ENCODE measurements at places on chromosomes 1 and 21.

DNA sequence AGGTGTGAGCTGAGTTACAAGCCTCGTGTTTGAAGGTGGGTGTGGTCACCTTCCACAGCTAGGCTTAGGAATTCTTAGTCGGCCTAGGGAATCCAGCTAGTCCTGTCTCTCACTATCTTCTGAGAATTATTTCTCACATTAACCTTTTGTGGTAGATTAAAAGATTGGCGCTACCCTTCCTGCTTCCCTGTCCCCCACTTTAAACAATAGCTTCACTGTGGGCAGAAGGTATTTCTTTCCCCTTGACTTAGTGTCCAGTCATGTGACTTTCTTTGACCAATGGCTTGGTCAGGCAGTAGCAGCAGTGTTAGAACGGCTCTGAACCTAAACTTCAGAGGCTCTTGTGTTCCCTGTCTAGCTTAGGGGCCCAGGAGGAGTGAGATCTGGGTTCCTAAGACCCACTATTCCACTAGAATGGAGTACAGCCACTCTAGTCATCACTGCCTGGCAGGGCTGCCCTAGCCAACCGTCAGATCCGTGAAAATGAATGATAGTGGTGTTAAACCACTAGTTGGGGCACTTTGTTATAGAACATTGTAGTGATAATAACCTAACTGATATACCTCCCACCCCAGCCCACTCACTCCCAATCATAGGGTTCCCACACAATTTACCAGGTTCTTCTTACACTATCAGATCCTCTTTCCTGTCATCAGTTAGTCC, 13.9 kb upstream of the C1orf141 start:
- DNase-seq = no peak

GRCh38 chr1:9853249-9853595, 29.5 kb upstream of the CLSTN1 start:
- no peak for DNase-seq

DNA sequence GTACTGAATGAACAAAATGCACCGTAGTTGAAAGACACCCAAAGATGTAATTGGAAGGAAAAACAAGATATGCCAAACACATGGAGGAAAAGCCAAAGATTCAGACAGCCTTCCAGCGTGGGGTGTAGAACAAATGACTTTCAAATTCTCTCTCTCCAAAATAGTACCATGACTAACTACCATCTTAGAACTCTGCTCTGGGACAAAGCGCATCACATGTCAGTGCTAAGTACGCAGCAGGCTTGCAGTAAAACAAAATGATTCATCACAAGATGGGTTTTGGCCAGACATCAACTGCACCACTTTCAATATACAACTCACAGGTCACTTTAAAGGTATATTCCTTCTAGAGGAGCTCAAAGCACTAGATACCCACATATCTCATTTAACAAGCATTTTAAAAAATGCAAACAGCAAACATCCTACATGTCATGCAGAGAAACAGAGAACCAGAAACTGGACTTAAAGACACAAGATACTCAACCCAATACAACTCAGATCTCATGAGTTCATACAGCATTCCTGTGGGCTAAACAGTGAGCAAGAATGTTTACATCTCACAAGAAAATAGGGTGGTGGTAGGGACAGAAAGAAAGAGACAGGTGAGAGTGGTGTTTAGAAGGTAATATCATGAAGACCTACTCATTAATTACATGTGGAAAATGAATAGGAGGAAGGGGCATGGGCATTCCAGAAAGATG, 75.7 kb downstream of the BCAR3 start:
- DNase-seq = no peak

DNA sequence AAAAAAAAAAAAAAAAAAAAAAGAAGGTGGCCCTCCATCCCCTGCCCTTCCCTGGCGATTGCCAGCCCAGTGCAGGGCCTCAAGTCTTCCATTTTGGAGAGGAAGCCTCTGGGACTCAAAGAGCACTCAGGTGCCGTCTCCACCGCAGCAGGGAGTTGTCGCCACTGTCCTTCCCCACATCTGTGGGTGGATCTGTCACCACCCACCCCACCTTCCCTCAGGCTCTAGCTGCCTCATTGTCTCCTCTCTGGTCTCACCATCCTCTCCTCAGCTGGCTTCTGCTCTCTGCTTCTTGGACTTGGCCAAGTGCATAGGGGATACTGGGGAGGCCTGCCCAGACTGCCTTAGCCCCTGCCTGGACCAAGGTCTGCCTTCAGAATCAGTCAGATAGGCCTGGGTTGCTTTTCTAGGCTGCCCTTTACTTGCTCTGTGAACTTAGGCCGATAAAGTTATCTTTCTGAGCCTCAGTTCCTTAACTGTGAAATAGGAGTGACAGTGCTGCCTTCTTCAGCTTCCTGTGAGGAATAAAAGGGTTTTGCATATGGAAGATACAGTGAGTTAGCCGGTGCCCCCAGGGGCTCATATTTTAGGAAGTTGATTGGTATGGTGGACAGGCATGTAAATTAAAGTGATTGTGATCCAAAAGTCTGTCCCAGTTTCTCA, 15.8 kb downstream of the RCC1 start:
- no peak for DNase-seq

- no peak for DNase-seq
Measured at GRCh38 chr1:99935534-99935933, 34.3 kb upstream of the SLC35A3 start.

- DNase-seq = no peak
Measured at GRCh38 chr1:76289692-76290091, 215.1 kb downstream of the ST6GALNAC3 start.

DNA sequence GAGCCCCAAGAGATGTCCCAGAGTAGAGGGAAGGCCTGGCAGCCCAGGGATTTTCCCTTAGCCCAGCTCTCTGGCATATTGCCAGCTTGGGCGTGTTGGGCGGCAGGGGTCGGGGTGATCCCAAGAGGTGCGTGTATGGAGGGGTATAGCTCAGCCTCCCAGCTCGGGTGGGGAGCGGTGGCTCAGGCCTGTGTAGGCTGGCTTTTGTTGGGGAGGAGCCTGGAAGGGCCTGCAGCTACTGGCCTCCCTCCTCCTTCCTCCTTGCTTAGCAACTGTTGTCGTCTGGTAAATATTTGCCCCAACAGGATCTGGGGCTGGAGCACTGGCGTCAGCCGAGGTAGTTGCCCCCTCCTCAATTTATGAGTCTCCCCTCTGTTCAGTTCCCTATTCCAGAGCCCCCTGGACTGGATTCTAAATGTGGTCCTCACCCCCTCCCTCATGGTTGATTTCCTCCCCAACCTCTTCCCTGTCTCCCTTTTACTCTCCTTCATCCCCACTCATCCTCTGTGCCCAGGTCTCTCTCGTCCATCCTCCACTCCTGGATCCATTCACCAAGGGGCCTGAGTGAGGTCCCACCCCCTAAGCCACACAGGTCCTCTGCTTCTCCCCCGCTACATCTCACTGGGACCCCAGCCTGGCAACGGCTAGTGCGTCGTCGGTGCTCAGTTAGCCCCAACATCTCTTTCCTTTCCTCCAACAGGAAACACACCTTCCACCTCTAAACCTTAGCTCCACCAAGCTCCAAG, 10.3 kb upstream of the LMNA start:
- DNase-seq = peak; percentile 91

DNA sequence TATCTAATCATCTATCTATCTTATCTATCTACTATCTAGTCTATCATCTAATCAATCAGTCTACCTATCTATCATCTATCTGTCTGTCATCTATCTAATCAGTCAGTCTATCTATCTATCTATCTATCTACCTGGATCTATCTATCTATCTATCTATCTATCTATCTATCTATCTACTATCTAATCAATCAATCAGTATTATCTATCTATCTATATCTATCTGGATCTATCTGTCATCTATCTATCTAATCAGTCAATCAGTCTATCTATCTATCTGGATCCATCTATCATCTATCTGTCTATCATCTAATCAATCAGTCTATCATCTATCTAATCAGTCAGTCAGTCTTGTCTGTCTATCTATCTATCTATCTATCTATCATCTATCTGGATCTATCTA, 26.9 kb upstream of the C1orf174 start:
- no peak for DNase-seq

- DNase-seq = peak; percentile 88
Measured at GRCh38 chr1:156676820-156677615, at the start of gene NES. Gene NES, minus strand, starts transcription at chr1:156677407. Its CDS starts 143 bp downstream, at chr1:156677264.

DNA sequence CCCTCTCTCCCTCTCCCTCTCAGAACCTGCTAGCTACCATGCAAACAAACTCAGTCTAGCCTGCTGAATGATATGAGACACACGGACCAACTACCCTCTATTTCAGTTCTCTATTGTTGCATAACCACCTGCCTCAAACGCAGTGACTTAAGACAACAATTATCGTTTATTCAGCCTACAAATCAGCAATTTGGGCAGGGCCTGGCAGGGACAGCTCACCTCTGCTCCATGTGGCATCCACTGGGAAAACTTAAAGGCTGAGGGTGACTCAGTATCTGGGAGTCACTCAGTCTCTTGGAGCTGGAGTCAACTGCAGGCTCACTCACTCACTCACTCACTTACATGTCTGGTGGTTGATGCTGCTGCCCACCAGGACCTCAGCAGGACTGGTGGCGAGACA, 121.3 kb downstream of the SEC16B start:
- DNase-seq = no peak

DNA sequence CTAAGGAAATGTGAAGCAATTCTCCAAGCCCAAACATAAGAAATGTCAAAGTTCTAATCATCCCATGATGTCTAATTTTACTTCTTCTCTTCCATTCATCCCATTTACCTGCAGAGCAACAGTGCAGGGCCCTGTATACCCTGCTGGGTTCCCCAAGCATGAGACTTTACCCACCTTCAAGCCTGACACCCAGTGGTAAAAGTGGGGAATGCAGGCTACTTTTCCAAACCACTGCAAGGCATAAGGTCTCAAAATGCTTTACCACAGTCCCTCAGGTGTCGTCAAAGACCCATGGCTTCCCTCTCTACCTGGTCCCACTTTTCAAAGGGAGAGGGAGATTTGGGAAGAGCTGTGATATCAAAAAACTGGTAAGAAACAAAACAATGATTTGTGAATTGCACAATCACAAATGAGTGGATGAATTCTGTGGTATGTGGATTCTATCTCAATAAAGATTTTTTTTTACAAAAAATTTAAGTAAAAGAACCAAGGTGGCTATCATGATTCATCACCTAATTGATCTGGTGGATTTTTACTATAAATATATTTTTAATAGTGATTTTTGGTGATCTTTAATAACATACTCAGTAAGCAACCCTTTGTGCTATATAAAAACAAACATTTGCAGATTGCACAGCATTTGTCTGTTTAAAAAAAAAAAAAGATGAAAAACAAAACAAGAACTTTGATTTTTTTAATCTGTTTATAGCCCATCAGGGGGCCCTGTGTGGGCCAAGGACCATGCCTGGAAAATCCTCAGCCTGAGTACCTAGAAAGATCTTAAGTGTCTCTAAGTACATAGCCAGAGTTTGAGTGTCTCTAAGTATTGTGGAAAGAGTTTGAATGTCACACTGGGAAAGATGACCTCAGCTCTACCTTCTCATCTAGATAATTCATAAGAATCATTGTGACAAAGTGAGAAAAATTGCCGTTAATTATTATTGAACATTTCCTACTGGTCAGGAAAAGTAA, 73.1 kb upstream of the GJB5 start:
- DNase-seq = peak; percentile 10

DNA sequence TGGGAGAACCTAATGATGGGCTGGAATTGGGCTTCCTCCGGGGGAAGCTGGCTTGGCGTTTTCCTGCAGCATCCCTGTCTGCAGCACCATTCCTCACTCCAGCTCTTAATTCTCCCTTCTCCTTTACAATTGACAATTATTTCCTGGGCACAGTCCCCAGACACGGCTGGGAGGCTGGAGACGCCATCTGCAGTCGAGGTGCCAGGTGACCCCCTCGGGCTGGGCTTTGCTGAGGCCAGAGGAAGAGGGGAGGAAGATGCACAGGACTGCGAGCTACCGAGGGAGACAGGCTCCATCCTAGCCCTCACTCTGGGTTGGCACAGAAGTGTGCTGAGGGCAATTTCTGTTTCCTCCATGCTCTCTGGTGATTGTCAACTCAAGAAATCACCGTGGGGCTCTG, 453.8 kb downstream of the PTPRU start:
- no peak for DNase-seq

DNA sequence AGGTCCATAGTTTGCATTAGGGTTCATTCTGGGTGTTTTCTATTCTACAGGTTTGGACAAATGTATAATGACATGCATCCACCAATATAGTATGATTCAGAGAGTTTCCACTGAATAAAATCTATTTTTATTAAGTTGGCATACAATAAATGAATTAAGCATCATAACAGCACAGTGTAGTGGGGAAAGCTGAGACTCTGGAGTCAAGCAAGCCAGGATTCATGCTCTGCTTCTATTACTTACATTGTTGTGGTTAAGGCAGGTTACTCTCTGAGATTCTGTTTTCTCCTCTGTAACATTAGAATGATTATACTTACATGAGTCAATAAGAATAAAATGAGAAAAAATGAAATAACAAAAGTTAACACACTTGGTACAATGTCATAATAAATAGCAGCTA, 131.3 kb downstream of the SLC30A10 start:
- DNase-seq = no peak

GRCh38 chr1:108521990-108522393, 37.9 kb upstream of the EEIG2 start:
- DNase-seq = no peak

DNA sequence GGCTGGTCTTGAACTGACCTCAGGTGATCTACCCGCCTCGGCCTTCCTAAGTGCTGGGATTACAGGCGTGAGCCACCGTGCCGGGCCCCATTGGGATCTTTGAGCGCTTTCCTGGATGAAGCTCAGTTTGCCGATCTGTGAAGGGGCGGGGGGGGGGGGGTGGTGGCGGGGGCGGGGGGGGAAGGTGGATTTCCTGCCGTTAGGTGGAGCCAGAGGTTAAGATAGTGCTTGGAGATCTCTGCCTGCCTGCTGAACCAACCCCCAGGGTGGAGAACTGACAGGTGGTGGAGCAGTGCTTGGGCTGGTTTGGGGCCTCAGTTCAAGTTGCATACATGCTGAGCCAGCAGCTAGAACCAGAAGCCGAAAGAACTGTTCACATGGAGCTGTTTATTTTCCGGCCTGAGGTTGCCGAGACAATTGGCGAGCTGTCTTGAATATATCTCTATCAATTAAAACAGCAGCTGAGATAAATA, 1.7 kb downstream of the TMCC2 start:
- DNase-seq = no peak

GRCh38 chr1:145874646-145875045, 11.0 kb downstream of the ANKRD35 start:
- no peak for DNase-seq

- DNase-seq = no peak
Measured at GRCh38 chr21:34702341-34703170, 33.8 kb downstream of the CLIC6 start.

DNA sequence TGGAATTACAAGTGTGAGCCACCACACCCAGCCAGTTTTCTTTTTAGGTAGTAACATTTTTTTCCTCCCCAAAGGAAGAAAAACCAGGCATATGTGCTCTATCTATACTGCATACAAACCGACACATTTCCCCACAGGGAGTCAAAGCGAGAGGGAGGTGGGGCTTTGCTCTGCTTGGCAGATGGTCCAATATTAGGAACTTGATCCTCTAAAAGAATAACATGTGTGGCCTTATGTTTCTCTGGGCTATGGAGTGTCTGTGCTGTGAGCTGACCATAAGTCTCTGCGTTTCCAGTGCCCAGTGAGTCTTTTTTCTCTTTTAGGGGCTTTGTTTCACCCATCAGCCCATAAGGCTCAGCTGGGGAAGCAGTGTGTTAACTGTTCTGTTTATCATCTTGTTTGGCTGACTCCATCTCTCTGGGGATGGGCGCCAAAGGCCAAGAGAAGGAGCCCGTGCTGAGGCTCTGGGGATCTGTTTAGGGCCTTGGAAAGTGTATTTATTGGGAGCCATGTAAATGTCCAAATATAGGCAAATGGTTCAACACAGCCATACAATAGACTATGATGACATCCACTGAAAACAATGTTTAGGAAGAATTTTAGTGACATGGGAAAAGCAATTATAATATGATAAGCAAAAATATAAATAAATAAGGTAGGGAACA, 20.2 kb downstream of the LMOD1 start:
- DNase-seq = no peak
